ENCODE measurements at places on chromosomes 2 and 18. TPM values are rescaled to one million over a fixed set of nuclear protein-coding genes. Genes with fewer than 3 reads are reported as not detected.

The UPP2 gene
- 0.17 TPM for total RNA-seq

The FOXD4L1 gene
- 0.23 TPM for total RNA-seq

The CLEC4F gene
- total RNA-seq: 1.4 TPM

The NCKAP5 gene
- 1.7 TPM for total RNA-seq

The MITD1 gene
- 16.0 TPM for total RNA-seq

GRCh38 chr2:64859312-64860212, 129.6 kb upstream of the SLC1A4 start:
- peak; percentile 92 for DNase-seq

- no peak for DNase-seq
Observed at GRCh38 chr2:10478298-10478625, 30.1 kb upstream of the ODC1 start.
